Nephron progenitor cell (in vitro differentiated cells): ENCODE measurements at places on chromosomes 16 and 17.

DNA sequence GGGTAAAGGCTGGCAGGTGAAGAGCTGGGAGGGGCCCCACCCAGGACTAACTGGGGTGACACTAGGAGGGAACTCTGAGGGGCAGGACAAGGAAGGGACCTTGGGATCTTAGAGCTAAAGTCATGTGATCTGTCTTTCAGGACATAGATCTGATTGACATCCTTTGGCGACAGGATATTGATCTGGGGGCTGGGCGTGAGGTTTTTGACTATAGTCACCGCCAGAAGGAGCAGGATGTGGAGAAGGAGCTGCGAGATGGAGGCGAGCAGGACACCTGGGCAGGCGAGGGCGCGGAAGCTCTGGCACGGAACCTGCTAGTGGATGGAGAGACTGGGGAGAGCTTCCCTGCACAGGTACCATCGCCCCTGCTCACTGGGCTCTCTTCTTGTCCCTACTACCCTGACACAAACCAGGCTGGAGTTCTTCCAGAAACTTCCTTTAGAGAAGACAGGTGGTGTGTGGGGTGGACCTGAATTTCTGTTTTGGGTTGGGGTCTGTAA lies 8.1 kb downstream of the NFE2L1 start:
- no peak for DNase-seq

DNA sequence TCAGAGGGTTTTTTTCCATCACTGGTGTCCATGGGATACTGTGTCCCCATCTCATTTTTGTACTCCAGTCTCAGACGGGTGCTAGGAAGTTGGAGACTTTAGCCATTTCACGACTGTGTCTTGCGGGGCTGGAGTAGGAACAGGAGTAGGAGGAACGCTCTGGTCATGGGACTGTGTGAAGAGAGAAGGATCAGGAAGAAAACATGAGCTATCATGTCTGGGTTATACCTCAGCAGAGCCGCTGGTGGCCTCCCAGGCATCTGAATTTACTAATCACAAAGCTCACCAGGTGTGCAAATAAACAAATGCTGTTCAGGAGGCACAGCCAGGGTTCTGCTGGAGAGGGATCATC lies 225.4 kb downstream of the SEC14L1 start:
- DNase-seq = no peak

DNA sequence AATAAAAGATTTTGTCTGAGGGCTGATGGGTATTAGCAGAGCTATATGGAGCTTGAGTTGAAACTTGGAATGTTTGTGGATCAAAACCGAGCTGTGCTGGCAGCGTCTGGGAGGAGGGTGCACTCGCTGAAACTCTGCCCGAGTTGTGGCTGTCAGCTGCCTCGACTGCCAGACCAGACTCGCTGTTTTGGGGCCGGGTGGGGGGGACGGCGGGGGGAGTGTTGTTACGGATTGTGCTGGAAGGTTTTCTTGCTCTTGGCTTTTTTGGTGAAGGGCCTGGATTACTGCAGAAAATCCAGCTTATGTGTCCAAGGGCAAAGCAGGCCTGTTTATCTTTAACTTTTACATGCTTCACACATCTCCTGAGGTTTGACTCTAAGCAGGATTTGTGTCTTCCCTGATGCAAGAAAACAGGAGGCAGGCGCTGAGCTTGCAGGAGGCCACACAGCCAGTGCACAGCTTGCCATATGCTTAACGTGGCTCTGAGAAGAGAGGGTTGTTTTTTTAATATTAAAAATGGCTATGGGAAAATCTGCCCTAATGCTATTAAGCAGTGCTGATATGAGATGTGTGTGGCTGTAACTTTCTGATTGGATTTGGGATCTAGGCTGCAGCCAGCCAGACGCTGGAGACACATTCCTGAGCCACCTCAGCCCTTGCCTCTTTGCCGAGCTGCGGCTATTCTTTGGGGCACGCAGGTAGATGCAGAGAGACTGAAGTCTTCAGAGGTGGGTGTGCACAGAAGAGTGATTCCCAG lies 20.5 kb upstream of the RPTOR start:
- DNase-seq = no peak

DNA sequence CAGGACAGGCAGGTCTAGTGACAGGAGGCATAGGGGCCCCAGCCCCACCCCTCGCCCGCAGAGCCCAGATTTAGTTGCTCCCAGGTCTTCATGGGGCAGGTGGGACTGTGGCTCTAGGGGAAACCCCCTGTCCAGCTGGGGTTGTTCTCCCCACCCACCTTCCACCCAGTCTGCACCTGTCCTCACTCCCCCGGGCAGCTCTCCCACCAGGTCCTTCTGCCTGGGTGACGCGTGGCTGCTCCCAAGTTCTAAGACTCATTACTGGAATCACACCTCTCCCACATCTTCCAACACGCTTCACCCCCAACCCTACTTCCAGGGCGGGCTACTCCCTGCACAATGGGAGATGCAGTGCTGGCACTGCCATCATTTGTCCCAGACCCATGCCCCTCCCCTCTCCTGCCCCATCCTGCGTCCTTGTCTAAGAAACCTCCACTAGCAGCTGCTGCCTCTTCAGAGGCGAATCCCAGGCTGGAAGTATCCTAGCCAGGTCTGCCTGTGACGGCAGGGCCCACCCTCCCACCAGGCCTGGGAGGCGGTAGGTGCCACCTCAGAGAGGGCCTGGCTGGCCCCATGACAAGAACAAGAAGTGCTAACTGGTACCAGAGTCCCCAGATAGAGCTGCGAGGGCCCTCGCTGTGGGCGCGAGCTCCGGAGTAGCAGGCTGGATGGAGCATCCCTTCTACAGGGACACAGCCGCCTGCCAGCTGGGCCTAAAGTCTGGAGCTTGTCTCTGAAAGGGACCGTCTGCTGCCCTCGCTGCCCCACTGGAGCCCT lies 22.8 kb downstream of the GRIN2C start:
- no peak for DNase-seq

- no peak for DNase-seq
Observed at GRCh38 chr16:85667261-85667660, 21.5 kb downstream of the GINS2 start.

GRCh38 chr16:30069611-30070462 lies 4.3 kb downstream of the ALDOA start:
- no peak for DNase-seq

DNA sequence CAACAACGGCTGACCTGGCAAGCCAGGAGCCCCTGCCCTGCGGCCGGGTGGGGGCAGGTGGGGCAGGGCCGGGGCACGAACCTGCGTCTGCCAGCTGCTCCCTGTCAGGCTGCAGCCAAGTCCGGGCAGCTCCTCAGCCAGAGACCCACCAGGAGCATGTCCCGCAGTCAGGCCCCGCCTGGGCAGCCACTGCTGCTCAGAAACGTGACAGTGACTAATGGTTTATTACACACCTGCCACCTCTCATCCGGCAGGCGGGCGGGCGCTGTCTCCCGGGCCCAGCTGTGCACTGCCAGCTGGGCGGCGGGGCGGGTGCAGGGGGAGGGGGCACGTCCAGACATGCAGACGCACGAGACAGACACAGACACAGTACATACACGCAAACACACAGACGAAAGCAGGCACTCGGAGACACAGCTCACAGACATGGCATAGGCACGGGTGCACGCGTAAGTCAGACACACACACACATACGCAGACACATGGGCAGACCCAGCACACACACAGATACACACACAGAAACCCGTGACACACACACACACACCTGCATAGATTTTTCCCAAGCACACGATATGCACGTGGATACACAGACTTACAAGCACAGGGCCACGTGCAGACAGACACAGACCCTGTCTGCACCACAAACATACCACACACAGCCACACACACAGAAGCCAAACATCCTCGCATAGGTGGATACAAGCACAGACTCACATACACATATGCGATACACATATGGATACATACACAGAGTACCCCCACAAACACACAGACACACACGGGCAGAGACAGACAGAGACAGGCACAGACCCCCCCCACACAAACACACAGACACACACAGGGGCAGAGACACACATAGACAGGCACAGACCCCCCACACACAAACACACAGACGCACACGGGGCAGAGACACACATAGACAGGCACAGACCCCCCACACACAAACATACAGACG lies 248.3 kb upstream of the CIBAR2 start:
- peak; percentile 37 for DNase-seq

GRCh38 chr17:34542700-34543336 lies 36.6 kb upstream of the TMEM132E start:
- peak; percentile 67 for DNase-seq

GRCh38 chr17:4772235-4772613 lies 538 bp downstream of the TM4SF5 start:
- DNase-seq = no peak

DNA sequence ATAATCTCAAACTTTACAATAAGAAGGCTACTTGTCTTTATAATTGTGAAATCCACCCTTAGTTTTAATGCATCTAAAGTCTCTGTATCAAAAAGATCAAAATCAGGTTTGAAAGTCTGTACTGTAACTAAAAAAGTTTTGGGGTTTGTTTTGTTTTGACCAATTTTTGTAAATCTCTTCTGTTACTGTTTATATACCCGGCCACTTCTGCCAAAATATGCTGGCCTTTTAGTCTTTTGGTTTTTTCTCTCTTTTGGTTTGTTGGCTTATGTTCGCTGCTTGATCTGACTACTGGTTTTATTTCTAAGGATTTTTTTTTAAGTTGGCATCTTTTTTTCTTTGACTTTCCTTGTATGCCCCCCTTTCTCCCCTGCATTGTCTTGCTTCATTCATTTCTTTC lies 655.2 kb downstream of the MAF start:
- no peak for DNase-seq

GRCh38 chr17:45987706-45988105 lies 11.3 kb upstream of the STH start:
- no peak for DNase-seq

GRCh38 chr16:77662246-77662645 lies 60.1 kb upstream of the NUDT7 start:
- no peak for DNase-seq

DNA sequence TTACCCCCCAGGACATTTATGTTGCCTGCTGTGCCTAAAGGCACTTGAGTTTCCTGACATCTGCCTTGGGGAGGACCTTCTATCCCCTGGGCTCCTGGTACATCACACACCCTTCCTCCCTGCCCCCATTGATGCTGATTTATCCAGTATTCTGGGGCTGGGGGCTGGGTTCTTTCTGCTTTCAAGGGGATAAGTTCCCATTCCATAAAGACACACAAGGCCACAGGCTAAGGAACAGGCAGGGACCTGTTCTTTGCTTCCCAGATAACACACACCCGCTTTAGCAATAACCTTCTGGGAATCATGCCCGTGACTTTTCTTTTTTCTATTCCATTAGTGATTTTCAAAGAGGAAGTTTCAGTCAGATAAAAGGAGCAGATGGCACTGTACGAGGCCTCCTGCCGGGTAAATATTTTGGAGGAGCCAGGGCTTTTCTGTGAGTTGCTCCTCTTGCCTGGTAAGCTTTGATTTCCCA lies 30.6 kb downstream of the CHD9 start:
- no peak for DNase-seq

GRCh38 chr17:4162321-4162720 lies 19.3 kb downstream of the CYB5D2 start:
- DNase-seq = no peak

- peak; percentile 72 for DNase-seq
Observed at GRCh38 chr16:89922477-89922883, 662 bp upstream of the TUBB3 start.

DNA sequence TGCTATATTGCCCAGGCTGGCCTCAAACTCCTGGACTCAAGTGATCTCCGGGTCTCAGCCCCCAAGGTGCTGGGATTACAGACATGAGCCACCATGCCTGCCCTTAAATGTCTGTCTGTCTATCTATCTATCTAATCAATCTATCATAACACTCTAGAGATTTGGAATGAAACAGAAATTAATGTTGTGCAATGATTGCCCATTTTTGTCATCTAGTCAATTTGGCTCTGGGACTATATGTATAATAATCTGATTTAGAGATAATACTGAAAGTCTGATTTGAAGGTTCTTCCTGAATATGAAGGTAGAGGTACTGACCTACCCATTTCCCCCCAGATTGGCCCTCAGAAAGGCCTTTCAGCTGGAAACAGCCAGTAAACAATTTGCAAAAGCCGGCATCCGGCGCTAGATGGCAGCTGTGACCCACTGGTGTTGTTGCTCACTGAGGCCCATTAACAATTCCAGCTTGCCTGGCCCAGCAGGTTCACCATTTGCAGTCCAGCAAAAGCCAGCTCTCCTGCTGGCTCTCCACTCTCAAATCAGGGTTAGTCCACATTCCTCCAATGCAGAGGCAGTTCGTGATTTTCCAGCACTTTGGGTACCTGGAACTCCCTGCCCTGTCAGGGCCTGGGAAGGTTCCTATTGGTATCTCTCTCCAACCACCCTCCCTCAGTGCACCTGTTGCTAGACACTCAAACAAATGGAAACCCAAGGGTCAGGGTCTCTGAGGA lies 22.9 kb upstream of the C16orf87 start:
- peak; percentile 75 for DNase-seq

DNA sequence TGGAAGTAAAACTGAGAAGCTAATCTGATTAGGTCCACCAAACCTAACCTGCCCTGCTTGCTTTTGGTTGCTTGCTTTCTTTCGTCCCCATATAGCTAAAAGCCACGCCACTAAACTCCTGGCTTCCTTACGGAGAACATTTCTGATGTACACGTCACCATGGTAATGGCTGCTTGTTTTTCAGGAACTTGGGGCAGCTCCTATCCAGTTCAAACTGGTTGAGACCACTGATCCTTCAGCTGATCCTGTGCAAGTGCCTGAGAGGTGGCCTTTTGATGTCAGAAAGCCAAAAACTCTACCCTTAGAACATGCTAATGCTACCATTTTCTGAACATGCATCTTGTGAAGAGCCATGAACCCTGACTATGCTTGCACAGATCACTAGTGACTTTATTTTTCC lies 14.4 kb upstream of the DHRS7C start:
- DNase-seq = no peak

GRCh38 chr17:57988301-57989250 lies 522 bp upstream of the VEZF1 start:
- no peak for DNase-seq

GRCh38 chr16:69927056-69927757 lies 23.9 kb upstream of the CLEC18A start:
- peak; percentile 22 for DNase-seq

- no peak for DNase-seq
Observed at GRCh38 chr17:76174037-76174436, 33.0 kb upstream of the FOXJ1 start.

- DNase-seq = no peak
Observed at GRCh38 chr17:48582750-48583069, 4.6 kb upstream of the HOXB4 start.

GRCh38 chr16:12800817-12801216 lies 2.9 kb downstream of the CPPED1 start:
- no peak for DNase-seq

- DNase-seq = no peak
Observed at GRCh38 chr17:364308-364707, 11.7 kb upstream of the RPH3AL start.
